Esophagus muscularis mucosa (tissue), 4 donors: ENCODE measurements at places on chromosomes 4 and X. TPM values are rescaled to one million over a fixed set of nuclear protein-coding genes. Genes with fewer than 3 reads are reported as not detected.

DNA sequence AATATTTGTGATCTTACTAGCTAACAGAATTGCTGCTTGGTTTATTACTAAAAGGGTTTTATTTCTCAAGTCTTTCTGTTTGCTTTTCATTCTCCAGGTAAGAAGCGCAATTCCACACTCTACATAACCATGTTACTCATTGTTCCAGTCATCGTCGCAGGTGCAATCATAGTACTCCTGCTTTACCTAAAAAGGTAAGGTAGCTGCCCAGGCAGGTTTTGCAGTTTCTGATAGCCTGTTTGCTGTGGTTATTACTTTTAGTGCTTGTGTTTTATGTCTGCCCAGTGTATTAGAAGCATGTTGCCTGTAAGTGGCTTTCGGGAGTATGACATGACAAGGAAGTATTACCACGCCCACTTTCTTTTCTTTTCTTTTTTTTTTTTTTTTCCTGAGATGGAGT is 46.4 kb downstream of the IL13RA1 start:
- no peak for DNase-seq

- DNase-seq = no peak
Observed at GRCh38 chr4:161929956-161930355, 233.8 kb downstream of the FSTL5 start.

DNA sequence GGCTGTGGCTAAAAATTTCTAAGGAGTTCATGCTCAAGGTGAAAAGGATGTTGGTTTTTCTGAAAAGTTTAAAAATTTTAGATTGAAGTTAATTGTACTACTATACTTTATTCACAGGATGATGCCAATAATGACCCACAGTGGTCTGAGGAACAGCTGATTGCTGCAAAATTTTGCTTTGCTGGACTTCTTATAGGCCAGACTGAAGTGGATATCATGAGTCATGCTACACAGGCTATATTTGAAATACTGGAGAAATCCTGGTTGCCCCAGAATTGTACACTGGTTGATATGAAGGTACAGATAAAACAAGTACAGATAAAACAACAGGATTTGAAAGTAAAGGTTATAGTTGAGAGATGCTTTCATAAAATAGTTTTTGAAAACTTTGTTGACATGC is 12.2 kb downstream of the PAICS start:
- no peak for DNase-seq

GRCh38 chrX:152520653-152521052 is 69.5 kb upstream of the GABRA3 start:
- no peak for DNase-seq

AR gene
- 2.7 TPM for total RNA-seq

NPNT gene
- total RNA-seq = 68.9 TPM

DNA sequence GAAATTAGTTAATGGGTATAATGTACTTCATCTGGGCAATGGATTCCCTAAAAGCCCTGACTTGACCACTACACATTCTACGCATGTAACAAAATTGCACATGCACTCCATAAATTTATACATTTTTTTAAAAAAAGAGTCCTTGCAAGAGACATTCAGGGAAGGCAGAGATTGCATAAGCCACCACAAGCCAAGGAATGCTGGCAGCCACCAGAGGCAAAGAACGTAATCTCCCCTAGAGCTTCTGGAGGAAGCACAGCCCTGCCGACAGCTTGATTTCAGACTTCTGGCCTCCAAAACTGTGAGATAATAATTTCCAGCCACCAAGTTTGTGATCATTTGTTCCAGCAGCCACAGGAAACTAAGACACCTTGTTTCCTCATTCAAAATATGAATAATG is 185.6 kb upstream of the GALNT7 start:
- peak; percentile 55 for DNase-seq

TKTL1 gene
- not detected for total RNA-seq

SFRP2 gene
- 22.7 TPM for total RNA-seq

GRCh38 chr4:173024203-173024602 is 144.4 kb upstream of the GALNT7 start:
- DNase-seq = peak; percentile 21

DNA sequence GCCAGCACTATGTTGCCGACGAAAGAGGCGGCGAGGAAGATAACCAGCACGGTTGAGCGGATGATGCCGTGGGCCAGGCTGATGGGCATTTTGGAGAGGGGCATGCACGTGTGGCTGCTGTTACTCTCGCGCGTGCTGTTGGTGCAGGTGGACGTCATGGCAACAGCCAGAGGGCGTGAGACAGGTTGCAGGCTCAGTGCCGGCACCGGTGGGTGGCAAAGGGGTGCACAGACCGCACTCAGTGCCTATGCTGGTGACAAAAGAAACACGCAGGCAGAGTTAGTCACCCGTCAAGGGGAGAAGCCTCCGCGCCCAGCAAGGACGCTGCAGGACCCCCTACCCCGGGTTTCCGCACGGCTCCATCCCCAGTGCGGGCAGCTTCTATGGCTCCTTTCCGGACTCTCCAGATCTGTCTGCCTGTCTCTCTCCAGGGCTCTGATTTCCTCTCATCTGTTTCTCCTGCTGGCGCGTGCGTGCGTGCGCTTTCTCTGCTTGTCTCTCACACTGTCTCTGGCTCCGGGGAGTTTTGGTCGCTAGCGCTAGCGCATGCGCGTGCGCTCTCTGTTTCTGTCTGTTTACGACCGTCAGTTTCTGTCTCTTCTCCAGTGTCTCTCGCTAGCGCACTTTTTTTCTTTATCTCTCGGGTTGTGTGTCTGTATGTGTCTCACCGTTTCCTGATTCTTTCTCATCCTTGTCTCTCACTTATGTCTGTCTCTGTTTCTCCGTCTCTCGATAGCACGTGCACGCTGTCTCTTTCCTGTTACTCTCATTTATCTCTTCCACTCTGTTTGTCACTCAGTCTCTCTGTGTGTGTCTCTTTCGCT is 2.1 kb downstream of the GPR101 start:
- DNase-seq = no peak

HAND2 gene
- 165 TPM for total RNA-seq

DNA sequence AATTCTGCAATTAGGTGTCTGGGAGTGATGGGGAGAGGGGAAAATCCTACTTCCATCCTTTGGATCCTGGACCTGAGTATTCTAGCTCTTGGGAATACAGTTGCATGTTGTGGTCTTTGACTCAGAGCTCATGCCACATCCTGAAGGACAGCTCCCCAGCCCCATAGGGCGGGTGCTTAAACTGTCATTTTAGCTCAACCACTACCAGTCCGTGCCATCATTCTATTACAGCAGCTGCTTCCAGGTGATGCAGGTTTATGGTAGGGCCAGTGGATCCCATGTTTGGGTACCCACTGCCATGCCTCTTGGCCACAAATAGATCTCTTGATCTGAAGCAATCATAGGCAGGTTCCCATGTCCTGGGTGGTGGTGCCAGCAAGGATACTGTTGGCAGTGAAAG is 34.7 kb downstream of the CCKAR start:
- DNase-seq = peak; percentile 62

- DNase-seq = no peak
Observed at GRCh38 chrX:110248578-110248977, 69.3 kb downstream of the AMMECR1 start.

ZNF630 gene
- 3.6 TPM for total RNA-seq

GRCh38 chr4:180059216-180059881 is 2183.9 kb upstream of the TENM3 start:
- DNase-seq = no peak

DNA sequence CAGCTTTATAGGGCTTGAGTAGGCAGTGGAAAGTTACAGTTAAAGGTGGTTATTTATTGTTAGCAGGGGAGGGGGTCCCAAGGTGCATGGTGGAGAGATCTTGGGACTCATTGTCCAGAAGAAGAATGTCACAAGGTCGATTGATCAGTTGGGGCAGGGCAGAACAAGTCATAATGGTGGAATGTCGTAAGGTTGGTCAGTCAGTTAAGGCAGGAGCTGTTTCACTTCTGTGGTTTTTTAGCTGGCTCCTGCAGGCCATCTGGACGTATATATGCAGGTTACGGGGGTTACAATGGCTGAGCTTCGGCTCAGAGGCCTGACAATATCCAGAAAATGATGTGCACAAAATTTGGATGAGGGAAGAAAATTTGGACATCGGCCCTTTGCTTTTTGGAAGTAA is 7.1 kb downstream of the OFD1 start:
- DNase-seq = no peak

MAGEA11 gene
- not detected for total RNA-seq

STATH gene
- not detected for total RNA-seq

GASK1B gene
- total RNA-seq = 45.9 TPM

DNA sequence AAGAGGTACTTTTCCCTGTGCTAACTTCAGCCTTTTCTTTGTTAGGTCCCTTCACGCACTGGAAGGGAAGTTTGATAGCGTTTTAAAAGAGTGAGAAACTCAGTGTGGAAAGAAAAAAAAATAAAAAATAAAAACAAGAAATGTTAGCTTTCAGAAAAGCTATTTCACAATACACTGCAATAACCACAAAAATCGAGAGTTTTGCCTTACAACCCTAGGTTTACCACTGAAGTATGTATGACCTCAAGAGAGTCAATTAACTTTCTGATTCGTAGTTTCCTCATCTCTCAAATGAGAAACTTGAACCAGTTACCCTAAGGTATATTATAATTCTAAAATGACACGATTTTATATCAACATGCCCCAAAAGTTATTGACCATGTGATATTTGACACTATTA is 93.9 kb upstream of the JADE1 start:
- no peak for DNase-seq

- DNase-seq = no peak
Observed at GRCh38 chrX:139167282-139167681, 363.3 kb upstream of the F9 start.

- no peak for DNase-seq
Observed at GRCh38 chrX:137033774-137034507, at the start of gene GPR101. TSS of gene GPR101 (minus strand) at chrX:137033995. CDS start at chrX:137031674, 2,321 bp downstream.

- DNase-seq = no peak
Observed at GRCh38 chr4:143564472-143564871, 51.0 kb downstream of the SMARCA5 start.

DNA sequence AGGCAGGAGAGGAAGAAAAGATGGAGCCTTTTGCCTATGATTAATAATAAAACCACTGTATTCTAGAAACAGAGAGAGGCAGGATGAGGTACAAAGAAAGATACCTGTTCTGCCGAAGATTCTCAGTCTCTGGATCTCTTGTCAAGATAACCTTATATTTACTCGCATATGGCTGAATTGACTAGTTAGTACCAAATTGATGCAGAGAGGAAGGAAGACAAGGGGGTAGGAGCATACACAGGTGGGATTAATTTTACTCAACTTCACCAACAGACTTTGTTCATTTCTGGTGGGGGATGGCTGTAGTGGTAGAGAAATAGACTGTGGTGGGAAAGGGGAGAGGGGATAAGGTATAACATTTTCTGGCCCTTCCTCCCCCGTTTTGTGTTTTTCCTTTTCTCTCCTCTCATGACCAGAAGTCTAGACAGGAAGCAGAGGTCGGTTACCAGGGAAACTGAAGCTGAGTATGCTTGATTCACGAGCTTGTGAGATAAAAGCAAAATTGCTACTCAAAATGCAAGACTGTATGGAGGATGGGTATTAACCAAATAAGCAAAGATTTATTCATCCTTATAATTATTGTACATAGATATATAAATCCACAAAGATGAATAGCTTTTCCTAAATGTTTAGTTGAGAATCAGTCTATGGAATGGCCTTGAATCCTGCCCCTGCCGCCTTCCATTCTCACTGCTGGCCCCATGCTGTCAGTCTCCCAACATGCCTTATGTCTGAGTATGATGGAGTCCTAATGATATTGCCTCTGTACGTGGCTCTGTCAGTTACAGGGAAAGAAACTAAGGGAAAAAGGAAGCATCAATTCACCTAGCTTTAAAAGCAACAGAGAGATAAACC is 17.8 kb upstream of the PAGE2B start:
- DNase-seq = no peak

DNA sequence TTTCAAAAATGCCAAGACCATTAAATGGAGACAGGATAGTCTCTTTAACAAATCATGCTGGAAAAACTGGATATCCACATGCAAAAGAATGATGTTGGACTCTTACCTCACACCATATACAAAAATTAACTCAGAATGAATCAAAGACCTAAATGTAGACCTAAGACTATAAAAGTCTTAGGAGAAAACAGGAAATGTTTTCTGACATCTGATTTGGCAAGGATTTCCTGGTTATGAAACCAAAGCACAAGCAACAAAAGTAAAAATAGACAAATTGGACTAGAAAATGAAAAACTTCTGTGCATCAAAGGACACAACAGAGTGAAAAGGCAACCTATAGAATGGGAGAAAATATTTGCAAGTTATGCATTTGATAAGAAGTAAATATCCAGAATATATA is 37.6 kb downstream of the ARFIP1 start:
- no peak for DNase-seq

GRCh38 chrX:11382930-11383329 is 89.7 kb downstream of the AMELX start:
- no peak for DNase-seq

SULT1E1 gene
- not detected for total RNA-seq

- DNase-seq = no peak
Observed at GRCh38 chrX:129679901-129680300, 25.1 kb upstream of the APLN start.

DNA sequence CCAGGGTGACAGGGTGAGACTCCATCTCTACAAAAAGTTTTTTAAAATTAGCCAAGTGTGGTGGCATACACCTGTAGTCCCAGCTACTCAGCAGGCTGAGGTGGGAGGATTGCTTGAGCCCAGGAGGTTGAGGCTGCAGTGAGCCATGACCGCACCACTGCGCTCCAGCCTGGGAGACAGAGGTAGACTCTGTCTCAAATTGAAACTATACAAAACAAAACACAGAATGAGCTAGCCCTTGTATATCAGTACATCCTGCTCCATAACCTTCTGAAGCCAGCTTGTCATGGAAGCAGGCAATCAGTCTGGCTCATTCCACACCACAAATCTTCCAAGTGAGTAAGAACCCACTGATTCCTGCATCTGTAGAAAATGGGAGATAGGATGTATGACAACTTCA is 49.0 kb downstream of the CD99L2 start:
- no peak for DNase-seq
